ENCODE measurements at places on chromosomes 3 and 15. TPM values are rescaled to one million over a fixed set of nuclear protein-coding genes. Genes with fewer than 3 reads are reported as not detected.

DNA sequence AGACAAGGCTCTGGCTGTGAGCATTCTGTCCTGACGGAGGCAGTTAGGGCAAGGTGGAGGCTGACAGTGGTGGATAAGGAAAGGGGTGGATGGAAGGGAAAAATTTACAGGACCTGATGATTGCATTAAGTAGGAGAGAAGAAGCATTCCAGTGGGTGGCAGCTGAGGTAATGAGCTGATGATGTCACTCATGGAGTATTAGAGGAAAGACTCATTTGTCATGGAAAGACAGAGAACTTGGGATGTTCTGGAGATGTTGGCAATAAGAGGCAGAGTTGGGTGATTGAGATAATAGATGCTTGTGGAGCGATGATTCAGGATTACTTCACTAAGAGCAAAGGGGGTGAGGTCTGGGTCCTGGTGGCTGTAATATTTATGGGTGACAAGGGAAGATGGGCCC lies 63.6 kb upstream of the SCN5A start:
- DNase-seq = no peak
- H3K36me3 ChIP-seq = no peaks in the 10 kb centered on the region
- H3K27me3 ChIP-seq = no peaks in the 10 kb centered on the region

DNA sequence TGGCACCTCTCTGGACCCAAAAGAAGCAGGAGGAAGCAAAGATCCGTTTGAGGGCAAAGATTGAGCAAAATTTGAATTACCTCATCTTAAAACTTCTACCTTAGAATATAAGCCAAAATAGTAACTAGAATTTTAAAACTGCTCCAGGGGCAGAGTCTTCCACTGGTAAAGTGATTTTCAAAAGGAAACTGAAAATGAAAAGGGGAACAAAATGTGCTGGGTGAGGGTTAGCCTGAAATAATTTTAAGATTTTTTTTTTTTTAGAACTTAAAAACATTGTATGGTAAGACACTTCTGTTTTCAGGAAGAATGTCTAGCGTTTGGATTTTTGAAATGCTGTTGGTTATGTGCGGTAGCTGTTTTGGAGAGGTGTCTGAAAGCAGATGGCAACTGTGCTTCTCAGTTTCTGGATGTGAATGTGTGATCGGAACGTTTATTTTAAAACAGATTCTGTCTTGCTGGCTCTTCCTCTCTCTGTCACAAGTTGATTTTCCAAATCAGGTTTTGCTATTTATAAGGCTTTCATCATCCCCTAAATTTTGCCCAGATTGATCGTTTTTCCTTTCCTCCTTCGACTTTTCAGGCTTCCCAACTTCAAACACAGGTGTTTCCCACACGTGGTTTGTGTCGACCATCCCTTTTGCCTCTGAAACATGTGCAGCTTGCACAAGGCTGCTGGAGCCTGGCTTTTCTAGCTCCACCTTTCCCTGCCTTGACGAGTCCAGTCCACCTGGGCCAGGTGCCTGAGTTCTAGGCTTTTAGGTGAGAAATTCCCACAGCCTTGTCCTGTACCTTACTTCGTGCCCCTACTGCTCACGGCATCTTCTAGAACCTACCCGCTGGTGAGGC lies 3.3 kb downstream of the LRRK1 start:
- H3K27ac ChIP-seq = no peak overlapping the region
- no peak for DNase-seq
- no peaks in the 10 kb centered on the region for H3K36me3 ChIP-seq
- H3K4me1 ChIP-seq = no peaks in the 10 kb centered on the region

GRCh38 chr3:61777483-61777882 lies 216.1 kb downstream of the PTPRG start:
- H3K27ac ChIP-seq = no peak overlapping the region
- no peaks in the 10 kb centered on the region for H3K27me3 ChIP-seq
- no peaks in the 10 kb centered on the region for H3K36me3 ChIP-seq
- no peak for DNase-seq

DNA sequence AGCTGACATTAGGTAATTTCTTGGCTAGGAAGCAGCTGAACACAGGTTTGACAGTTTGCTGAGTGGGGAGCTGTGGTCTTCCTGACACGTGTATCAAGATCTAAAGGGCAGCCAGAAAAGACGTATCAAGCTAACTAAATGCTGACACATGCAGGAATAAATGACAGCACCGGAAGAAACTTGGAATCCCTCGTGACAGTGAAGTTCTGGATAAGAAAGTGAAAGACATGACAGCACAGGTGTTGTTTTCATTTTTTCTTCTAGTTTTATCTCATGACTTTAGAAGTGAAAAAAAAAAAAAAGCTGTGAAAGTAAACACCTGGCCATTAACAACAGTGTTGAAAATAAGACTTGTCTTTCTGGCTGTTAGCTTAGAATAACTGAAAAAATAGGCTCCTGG lies 48.7 kb downstream of the FGF7 start:
- no peaks in the 10 kb centered on the region for H3K4me1 ChIP-seq
- H3K4me3 ChIP-seq = no peak overlapping the region
- DNase-seq = no peak
- H3K36me3 ChIP-seq = no peaks in the 10 kb centered on the region
- H3K27me3 ChIP-seq = no peaks in the 10 kb centered on the region
- H3K27ac ChIP-seq = no peak overlapping the region

DNA sequence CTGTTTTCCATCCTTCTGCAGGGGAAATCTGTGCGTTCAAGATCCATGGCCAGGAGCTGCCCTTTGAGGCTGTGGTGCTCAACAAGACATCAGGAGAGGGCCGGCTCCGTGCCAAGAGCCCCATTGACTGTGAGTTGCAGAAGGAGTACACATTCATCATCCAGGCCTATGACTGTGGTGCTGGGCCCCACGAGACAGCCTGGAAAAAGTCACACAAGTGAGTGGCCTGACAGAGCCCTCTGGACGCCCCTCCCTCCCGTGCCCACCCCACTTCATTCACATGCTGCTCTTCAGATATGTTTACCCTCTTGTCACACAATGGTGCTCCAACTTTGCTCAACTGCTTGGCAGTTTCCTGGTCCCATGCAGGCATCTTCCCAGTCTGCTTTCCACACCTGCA lies 274.3 kb upstream of the TRIM42 start:
- no peak for DNase-seq
- no peak overlapping the region for H3K27ac ChIP-seq
- no peak overlapping the region for H3K4me3 ChIP-seq
- no peaks in the 10 kb centered on the region for H3K4me1 ChIP-seq
- H3K27me3 ChIP-seq = no peaks in the 10 kb centered on the region

Gene SLC24A5
- not detected for total RNA-seq

Gene PIF1
- total RNA-seq = 0.44 TPM

Gene ZCWPW2
- 2.3 TPM for total RNA-seq

Gene EPHA3
- total RNA-seq = 3.7 TPM

Measured in breast epithelium (tissue), 4 donors.